HS-5 (cell line): ENCODE measurements at places on chromosomes 12 and 14.

- DNase-seq, result no peak
These were observed 29.0 kb downstream of the NFKBIA start for GRCh38 chr14:35375558-35376025.

DNA sequence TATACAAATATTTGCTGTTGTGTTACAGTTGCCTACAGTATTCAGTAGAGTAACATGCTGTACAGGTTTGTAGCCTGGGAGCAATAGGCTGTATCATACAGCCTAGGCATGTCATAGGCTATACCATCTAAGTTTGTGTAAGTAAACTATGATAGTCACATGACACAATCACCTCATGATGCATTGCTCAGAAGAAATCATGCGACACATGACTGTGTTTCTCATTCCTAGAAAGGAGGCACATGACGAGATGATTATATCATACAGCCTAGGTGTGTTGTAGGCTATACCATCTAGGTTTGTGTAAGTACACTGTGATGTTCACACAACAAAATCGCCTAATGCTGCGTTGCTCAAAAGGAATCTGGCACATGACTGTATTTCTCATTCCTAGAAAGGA is 31.9 kb downstream of the NOPCHAP1 start:
- DNase-seq, result no peak

- DNase-seq, result no peak
These were observed 5.0 kb upstream of the FBRSL1 start for GRCh38 chr12:132484891-132485441.

- DNase-seq, result no peak
These were observed 50.7 kb downstream of the FLRT2 start for GRCh38 chr14:85580536-85581140.
